ENCODE measurements at places on chromosomes 7 and 10.

DNA sequence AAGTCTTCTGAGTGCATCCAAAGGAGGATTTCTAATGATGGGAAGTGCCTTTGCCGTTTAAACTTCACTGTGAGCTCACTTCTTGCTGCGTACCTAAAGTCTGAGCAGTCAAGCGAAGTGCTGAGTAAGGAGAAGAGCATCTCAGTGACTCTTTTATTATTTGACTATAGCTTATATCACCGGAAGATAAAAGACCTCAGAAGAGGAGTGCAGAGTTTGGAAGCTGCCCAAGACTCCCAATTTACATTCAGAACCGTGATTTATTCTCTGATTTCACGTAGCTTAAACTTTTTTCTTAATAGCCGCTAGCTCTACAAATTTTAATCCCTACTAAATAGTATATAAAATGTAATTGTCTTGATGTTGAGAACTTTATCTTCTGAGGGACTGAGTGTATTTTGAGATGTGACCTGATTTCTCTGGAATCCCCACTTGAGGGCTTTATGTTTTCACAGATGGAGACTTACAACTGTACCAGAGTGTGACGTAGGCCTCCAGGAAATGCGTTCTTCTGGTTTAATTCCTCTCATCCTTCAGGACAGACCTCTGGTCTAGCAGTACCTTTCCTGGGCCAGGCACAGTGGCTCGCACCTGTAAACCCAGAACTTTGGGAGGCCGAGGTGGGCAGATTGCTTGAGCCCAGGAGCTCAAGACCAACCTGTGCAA lies 51.1 kb downstream of the CAMK1D start:
- no peak for DNase-seq

GRCh38 chr7:77693830-77694583 lies 2.3 kb upstream of the RSBN1L start:
- no peak for DNase-seq

DNA sequence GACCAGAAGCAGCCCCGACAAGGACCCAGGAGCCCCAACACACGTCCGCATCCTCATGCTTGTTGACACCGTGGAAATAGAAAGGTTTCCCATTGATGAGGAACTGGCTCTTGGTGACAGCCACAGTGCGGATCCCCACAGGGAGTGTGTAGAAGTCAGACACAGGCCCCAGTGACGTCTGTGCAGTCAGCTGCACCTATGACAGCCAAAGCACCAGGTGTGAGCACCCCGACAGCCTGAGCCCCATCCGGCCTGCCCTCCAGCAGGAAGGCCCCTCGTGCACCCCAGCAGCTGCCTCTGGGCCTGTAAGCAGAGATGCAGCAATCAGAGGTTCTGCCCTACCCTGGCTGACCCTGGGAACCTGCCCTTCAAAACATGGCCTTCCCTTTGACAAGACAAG lies 7.1 kb downstream of the GUSB start:
- no peak for DNase-seq

- DNase-seq: no peak
These were observed 489.2 kb downstream of the ZNF33B start for GRCh38 chr10:42149027-42149700.

DNA sequence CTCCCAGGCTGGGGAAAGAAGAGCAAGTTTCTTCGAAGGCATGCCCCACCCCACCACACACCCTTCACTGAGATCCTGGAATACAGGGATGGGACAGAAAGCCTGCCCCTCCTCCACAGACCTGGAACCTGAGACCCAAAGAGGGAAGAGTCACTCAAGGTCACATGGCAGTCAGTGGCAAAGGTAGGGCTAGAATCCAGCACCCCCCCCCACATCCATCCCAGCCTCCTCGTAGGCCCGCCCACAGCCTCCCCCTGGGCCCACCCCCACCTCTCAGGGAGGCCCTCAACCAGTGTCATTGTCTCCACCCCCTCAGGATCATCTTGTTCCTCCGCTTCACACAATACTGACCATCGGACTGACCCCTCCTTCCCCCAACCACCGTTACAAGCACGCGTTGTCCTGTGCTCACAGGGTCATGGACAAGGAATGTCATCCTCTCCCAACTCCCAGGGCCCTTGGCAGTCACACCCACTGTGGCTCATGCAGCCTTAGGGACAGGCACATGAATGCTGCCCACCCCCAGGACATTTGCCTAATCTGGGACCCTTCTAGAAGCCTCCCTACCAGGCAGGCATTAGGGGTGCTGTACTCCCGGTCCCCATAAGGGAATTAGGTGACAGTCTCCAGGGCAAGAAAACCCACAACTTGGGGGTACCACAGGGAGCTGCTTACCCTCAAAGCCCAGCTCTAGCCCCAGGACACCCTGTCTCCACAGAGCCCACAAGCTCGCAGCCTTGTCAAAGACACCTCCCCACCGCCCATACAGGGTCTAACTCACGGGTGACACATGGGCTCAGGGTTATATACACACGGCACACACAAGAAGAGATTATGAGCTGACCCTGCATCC lies 1.4 kb downstream of the KCNH2 start:
- no peak for DNase-seq

DNA sequence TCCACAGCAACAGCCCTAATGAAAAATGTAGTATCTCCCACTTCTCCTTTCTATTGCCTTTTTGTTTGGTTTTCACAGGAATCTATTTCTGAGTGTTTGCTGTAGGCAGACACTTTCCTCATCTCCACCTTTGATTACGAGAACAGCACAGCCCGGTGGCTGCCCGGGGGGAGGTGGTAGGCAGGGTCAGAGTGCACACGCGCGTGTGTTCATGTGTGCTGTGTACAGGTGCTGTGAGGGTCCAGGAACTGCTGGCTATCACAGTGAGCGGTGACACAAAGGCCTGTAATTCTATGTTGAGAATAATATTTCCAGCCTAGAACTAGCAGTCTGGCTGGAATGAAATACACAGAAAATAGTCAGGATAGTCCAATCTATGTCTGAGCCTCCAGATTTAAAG lies 212.8 kb downstream of the ADARB2 start:
- DNase-seq: no peak

GRCh38 chr7:39623047-39623731 lies at the start of gene RALA:
RALA (plus strand) TSS chr7:39623572; CDS start chr7:39686668, 63,096 bp downstream.
- DNase-seq: peak; percentile 86

DNA sequence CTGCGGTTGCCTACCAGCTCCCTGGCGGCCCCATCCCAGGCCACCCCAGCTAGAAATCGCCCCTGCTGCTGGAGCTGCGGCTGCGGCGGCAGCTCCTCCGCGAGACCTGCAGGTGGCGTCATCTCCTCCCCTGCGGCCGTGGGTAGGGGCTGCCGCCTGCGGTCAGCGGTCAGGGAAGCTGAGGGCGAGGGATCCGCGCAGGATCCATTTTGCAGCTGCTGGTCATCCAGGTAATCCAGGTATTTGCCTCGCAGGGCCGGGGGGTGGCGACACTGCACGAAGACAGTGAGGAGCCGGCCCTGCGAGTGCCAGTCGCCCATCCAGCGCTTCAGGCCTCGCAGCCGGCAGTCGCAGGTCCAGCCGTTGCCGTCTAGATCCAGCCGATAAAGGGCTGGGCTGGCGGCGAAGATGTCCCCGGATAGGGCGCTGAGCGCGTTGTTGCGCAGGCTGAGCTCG lies 1.5 kb downstream of the TRIL start:
- DNase-seq: peak; percentile 65

GRCh38 chr10:88185830-88186229 lies 322.4 kb downstream of the PTEN start:
- DNase-seq: no peak

DNA sequence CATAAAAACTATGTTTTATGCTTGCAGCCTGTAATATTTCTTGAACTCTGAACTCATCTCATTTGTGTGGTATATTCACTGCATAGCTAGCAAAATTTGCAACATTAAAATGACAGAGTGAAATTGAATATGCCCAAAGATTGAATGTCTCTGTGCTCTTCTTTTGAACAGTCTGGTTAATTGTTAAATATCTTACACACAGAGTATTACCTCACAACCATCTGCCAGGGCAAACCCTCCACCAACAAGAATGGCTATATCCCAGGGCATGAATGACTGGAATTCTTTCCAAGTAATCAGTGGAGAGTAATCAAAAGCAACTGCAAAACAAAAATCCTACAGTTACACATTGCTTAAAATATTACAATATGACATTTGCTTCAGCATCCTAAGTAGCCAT lies 76.9 kb downstream of the SLC13A1 start:
- DNase-seq: no peak

- no peak for DNase-seq
These were observed 105.3 kb downstream of the ADCY1 start for GRCh38 chr7:45679516-45679915.

GRCh38 chr10:103727546-103727963 lies 127.8 kb downstream of the SH3PXD2A start:
- DNase-seq: no peak

DNA sequence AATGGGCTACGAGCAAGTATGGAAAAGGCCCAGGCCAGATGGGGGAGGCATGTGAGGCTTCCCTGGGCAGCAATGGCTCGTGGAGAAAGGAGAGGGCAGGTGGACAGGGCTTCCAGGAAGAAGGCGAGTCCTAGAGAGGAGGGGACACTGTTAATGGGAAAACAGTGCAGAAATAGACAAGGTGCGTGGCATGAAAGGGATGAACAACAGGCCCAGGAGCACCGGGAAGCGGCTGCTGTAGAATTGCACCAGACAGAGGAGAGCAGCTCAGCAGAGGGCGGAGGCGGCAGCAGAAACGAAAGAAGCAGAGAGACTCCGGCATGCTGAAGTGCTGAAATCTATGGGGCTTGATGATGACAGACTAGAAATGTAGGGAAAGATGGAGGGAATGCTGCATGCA lies 102.1 kb downstream of the PIP4K2A start:
- no peak for DNase-seq

GRCh38 chr10:68192113-68192512 lies 39.8 kb downstream of the ATOH7 start:
- DNase-seq: no peak

DNA sequence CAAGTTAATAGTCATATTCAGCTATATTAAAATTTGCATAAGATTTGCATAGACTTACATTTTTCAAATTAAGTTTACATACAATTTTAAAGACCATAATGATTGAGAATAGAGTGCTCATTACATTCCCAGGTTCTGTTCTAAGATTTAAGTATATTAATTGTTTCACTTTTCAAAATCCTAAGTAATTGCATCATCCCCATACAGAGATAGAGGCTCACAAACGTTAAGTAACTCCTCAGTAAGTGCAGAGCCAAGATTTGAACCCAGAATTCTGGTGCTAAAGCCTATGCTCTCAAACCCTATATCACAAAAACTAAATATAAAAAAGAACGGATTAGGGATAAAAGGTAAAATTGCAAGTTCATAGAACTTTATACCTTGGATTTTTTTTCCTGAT lies 2.1 kb downstream of the ITIH5 start:
- DNase-seq: no peak

All from left renal cortex interstitium (tissue), 4 donors.